ENCODE measurements at places on chromosomes 7 and 10.

DNA sequence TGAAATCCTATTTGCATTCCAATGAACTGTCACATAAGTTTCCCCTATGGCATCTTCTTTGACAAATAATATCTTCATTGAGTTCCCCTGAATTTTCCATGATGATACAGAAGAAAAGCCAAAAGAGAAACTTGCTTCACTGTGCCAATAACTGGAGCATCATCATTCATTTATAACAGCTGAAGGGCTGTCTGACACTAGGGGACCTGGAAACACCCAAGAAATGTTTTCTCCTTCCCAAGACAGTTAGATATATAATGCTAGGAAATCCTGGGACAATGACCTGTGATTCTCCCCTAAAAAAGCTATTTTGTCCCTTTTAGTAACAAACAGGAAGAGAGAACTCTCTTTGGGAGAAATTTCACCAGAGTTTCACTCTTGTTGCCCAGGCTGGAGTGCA is 133.6 kb downstream of the SEMA3C start:
- DNase-seq: no peak

DNA sequence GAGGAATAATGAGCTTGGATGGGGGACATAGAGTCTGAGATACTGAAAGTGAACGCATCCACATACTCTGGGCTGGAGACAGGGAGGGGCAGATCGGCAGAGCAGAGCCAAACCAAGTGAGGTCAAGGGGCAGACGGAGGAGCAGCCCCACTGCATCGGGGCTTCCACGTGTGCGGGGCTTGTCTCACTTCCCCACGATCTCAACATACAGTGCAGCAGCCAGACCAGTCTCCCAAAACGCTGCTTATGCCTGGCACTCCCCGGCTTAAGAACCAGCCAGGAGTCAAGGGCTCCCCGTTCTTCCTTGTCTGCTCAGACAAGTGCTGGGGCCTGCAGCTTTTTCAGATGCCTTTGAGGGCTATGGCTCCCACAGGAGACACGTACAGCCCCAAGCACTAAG is 43.6 kb downstream of the PARP12 start:
- DNase-seq: no peak

- no peak for DNase-seq
Measured at GRCh38 chr10:5945190-5945509, 32.2 kb downstream of the IL15RA start.

GRCh38 chr7:92527300-92528187 is 776 bp downstream of the PEX1 start:
- peak; percentile 63 for DNase-seq

GRCh38 chr10:48541144-48541795 is 63.6 kb downstream of the ARHGAP22 start:
- no peak for DNase-seq

DNA sequence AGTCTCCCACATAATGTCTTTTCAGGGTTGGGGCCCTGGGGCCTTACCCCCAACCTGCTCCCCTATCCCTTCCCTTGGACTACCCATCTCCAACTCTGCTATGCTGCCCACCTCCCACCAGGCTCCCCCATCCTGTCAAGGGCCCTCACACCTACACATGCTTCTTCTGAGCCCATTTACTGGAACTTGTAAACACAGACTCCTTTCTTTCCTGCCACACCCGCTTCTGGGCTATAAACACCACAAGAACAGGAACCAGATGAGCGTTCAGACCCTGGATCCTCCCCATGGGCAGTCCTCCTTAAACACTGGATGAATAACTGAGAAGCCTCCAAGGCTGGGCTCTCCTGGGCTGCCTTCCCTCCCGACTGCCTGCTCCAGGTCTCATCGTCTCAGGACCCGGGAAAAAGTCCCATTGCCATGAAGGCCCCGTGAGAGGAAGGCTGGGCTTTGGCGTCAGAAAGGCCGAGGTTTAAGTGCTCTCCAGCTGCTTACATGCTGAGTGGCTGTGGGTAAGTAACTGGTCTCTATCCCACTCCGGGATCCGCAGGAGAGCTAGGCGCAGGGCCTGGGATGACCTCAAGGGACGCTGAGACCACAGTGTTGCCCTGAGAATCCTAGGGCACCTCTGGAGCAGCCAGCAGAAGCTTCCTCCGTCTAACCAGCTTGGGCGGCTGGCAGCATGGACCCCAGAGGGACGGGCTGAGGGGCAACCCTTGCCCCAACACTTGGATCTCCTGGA is 15.6 kb upstream of the CRHR2 start:
- no peak for DNase-seq

- DNase-seq: no peak
Measured at GRCh38 chr10:96958071-96958470, 126.0 kb downstream of the LCOR start.

- no peak for DNase-seq
Measured at GRCh38 chr10:85565381-85565780, 801.2 kb downstream of the GRID1 start.

DNA sequence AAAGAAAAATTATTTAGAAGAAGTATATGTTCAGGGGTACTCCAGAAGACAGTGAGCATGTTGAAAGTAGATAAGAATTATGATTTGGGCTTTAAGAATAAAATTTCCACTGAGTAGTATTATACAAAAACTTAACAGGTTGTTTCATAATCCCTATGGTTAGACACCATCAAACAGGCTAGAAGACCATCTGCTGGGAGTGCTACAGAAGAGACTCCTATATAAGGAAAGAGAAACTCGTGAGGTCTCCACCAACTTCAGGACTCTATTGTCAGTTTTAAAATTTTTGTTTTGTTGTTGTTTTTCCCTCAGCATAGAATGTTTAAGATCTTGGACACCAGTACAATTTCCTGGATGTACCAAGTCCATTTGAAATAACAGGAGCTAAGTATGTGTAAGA is 13.1 kb downstream of the DNAJC1 start:
- DNase-seq: no peak

Measured in kidney tubule cell (primary cell).